ENCODE measurements at places on chromosomes 5 and 9.
A peak's percentile ranks its signal among the peaks of the same experiment; 100 is the strongest.

- no peak for DNase-seq
These were observed 5.9 kb downstream of the LPCAT1 start for GRCh38 chr5:1517838-1518237.

DNA sequence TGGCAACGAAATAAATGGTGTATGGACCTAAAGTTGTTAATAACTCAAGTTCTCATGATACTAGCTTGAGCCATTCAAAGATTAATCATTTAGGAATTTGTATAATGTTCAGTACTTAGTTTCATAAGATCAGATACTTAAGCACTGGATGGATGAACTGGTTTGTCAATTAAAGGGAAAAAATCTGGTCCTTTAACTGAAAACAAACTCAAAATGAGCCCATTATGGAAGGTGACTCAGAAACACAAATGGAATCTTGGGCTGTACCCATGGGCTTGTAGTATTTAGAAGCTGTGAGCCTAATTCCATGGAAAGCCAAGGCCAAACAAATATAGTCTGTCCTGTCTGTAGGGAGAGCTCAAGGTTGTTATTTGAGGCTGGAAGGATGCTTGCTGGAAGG lies 27.6 kb upstream of the ADRB2 start:
- no peak for DNase-seq

DNA sequence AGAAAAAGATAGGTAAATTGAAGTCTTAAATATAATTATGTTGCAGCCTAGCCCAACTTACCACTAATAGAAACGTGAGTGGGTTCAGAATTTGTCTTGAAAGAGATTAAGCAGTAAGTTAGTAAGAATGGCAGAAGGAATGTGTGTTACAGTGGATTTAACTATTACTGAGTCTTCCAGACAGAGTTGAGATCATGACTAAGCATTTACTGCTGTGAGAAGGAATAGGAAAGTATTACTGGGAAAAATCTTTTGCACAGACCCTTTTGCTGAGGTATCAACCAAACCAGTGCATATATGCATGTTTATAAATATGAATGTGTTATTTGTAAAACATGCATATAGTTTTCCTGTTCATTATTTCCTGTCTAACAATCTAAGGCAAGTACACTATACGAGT lies 112.8 kb upstream of the EFNA5 start:
- DNase-seq = peak; percentile 37

GRCh38 chr5:54905246-54905795 lies 80.1 kb downstream of the ESM1 start:
- DNase-seq = no peak

GRCh38 chr9:35930521-35930920 lies 21.2 kb downstream of the SPAAR start:
- DNase-seq = no peak

DNA sequence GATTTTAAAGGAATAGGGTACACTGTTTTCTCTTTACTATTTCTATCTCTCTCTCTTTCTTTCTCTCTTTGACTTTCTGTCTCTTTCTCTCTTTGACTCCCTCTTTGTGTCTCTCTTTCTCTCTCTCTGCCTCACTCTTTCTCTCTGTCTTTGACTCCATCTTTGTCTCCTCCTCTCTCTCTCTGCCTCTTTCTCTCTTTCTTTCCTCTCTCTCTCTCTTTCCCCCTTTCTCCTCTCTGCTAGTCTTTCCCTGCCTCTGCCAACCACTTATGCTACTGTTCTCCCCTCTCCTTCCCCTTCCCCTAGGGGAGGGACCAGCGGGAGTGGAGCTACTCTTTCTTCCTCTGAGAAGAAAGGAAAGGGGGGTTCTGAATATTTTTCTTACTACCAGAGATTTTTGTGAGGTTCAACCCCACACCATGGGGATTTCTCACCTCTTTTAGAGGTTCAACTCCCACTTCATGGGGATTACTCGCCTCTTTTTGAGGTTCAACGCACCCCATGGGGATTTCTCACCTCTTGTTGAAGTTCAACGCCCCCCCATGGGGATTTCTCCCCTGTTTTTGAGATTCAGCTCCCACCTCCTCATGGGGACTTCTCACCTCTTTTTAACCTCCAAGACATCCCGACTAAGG lies 309.9 kb downstream of the NR3C1 start:
- DNase-seq = no peak

DNA sequence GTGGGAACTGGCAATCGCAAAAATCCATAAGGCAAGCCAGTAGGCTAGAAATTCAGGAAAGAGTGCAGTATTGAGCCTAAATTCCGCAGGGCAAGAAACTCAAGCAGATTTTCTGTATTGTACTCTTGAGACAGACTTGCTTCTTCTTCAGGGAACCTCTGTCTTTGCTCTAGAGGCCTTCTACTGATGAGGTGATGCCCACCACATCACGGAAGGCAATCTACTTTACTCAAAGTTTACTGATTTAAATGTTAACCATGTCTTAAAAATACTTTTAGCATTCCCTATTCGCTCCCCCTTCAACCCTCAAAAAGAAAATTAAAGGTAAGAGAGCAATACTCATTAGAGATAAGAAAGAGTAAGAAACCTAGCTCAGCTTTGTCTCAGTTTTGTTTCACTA lies 11.3 kb downstream of the IL7R start:
- DNase-seq = no peak

- DNase-seq = peak; percentile 46
These were observed 45.5 kb downstream of the SPIN1 start for GRCh38 chr9:88433583-88434255.

DNA sequence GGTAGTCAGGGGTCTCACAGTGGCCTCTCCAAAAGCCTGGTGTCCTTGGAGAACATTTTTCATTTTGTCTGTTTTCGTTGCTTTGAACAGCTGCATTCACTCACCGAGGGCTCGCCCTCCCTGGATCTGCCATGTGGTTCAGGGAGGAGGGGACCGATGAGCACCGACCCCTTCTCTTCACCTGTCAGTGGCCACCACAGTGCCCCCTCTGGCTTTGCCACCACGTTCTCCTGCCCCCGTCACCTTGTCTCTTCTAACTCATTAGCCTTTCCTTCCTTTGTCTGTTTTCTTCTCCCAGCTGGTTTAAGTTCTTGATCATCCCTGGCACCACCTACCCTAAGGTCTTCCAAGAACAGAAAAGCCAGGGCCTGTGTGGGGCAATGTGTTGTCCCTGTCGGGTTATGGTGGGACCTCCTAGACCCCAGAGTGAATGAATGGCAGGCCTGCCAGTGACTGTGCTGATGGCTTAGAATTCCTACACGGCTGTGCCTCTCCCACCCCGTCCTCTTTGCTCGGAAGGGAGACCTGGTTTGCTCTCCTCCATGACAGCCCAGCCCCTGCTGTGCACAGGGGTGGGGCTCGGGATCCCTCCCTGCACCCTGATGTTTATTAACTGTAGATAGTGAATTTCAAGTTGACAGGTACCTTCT lies 90.0 kb downstream of the ANKRD33B start:
- DNase-seq = no peak

DNA sequence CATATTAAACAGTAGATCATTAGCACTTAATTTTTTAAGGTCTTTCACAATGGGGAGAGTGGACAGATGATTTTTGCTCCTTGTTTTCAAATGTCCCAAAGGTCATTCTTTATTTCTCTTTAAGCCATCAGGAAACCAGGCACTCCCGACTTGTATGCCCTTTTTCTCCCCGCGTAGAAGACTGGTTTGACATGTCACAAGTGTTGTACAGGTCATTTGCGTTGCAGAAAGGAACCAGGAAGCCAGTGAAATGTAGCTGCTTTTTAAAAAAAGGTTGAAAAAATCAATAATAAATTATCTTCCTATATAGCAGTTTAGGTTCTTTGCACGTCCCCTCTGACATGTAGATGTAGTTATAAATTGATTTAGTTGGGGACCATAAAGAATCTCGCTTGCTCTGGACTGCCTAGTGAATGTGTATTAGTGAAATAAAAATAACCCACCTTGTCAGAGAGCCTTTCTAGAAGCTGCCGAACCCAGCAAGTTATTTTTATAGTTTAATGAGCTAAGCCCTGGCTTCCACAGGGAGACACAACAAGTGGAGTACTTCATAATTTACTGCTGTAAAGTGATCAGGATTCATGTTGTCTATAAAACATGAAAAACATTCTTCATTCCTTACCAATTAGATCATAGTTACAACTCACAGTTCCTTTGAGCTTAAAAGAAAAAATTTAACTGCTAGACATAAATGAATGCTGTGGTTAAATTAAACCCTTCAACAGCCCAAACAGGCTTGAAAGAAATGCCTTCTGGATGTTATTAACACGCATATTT lies 404.6 kb downstream of the CSNK1G3 start:
- peak; percentile 86 for DNase-seq

DNA sequence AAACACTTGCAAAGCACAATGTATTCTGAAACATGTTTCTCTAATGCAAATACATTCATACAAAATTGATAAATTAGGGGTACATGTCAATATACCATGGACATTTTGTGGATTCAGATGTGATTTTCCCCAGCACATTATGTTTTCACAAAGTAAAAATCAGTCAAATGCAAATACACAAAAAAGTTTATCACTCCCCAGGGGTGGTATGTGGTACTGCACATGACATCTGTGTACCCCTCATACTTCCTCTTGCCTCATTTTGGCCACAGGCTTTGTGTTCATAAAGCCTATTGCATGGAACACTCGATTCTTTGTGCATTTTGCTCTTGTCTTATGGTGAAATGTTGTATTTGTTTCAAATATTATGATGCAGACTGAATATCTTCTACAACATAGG lies 116.8 kb upstream of the PDE4D start:
- no peak for DNase-seq

GRCh38 chr5:1801222-1801966 lies at the start of gene NDUFS6:
TSS of gene NDUFS6 (plus strand) at chr5:1801407. CDS start at chr5:1801418, 11 bp downstream.
- DNase-seq = peak; percentile 69

DNA sequence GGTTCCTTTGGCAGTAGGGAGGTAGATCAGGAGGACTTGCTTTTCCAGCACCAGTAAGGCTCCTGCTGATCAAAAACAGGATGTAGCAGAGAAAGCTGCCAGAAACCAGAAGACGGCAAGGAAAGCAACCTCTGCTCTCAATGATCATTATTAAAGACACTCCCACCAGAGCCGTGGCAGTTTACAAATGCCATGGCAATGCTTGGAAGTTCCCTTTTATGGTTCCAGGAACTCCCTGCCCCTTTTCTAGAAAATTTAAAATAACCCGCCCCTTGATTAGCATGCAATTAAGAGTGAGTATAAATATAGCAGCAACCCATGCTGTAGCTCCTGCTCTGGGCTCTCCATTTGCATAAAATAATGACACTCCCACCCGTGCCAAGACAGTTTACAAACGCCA lies 16.1 kb downstream of the EQTN start:
- DNase-seq = no peak

- DNase-seq = peak; percentile 58
These were observed 70.2 kb upstream of the ELL2 start for GRCh38 chr5:96031811-96032261.

GRCh38 chr5:156241266-156241665 lies 85.7 kb upstream of the SGCD start:
- no peak for DNase-seq

DNA sequence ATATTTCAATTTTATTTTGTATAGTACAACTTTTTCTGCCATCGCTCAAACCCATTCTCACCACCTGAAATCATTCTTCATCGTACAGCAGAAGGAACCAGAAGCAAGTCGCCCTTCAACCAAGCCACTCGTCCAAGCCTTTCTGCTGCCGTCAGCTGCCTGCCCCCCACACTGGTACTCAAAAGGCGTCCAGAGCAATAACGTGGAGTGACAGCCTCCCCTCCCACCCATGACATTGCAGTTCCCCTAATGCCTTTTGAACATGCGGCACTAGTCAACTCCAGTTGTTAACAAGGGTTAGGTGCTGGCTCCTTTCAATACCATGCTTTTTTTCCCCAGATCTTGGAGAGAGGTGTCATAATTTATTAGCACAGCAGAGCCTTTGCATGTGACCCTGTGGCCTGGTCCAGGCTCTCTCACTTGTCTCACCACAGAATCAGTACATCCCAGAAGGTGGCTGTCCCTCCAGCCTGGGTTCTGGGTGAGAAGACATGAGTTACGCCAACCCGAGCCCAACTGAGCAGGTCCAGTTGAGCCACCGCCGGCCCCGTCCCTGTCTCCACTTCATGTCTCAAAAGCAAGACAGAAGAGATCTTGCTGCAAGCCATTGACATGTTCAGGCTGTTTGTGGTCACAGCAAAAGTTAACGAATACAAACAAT lies 20.4 kb upstream of the MED10 start:
- DNase-seq = no peak

DNA sequence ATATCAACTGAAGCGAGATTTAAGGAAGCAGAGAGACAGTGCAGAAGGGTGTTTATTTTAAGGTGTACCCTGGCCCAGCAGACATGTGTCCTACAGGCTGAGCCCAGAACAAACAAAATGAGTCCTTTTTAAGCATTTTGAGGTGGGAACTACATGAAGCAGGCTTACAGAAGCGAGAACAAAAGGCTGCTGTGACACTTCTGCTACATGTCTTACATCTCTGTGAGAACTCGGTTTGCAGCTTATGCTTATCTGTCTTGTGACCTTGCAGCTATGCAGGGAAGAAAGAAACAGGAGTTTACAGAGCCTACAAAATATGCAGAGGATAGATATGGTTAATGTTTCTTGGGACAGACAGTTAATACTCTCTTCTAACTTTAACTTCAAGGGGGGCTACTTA lies 295.9 kb downstream of the CEMIP2 start:
- no peak for DNase-seq

DNA sequence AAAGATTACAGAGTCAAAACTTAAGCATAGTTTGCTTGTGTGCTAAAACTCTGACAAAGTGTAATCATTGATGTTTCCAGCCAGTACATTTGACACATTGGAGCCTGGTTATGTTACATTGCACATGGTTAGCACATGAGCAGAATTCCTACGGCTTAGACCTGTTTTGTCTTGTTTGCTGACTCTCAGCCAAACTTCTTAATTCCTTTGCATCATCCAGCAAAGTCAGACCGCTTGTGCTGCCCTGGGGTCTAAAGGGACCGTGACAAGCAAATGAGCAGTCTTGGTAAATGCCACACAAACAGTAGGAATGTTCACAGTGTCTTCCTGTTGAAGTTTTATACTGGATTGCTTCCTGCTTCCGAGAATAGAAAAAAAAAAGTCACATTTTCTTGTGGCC lies 72.0 kb upstream of the ENTREP1 start:
- DNase-seq = peak; percentile 12

GRCh38 chr5:54988817-54989216 lies 3.4 kb upstream of the ESM1 start:
- no peak for DNase-seq

DNA sequence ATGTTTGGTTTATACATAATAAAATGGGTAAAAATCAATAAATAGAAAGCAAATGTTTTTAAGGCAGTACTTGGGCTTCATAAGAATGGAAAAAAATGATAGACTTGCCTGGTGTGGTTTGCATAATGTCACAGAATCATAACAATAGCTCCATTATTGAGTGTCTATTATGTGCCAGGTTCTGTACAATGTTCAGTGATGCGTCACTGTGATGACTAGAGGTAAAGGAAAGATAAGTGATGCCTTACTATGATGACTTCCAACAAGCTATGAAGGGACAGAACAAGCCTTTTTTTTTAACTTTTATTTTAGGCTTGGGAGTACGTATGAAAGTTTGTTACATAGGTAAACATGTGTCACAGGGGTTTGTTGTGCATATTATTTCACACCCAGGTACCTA lies 128.8 kb downstream of the TMC1 start:
- DNase-seq = no peak

Measured in astrocyte of the spinal cord (primary cell).